Activated CD4-positive, alpha-beta T cell treated with anti-CD3 and anti-CD28 coated beads for 1 hour (primary cell): ENCODE measurements at places on chromosomes 13 and 19.

DNA sequence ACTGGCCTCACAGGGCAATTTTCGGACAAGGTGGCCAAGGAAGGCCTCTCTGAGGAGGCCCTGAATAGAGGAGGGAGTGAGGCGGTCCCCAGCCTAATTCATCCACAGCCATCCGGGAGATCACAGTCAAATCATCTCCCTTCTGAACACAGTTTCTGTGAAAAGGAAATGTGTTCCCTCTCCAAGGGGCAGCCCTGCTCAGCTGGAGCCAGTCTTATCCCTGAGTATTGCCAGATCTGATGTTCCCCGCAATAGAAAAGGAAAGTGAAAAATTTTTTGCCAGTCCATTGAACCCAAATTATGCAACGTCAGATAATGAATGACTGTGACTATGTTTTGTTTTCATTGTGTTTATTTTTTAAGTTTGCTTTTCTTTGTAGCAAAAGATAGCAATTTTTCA is 125.9 kb downstream of the SIPA1L3 start:
- no peak for DNase-seq

- no peak for DNase-seq
Observed at GRCh38 chr13:26370553-26370952, 116.6 kb downstream of the CDK8 start.

GRCh38 chr13:92804346-92804745 is 422.3 kb upstream of the GPC6 start:
- DNase-seq = no peak

DNA sequence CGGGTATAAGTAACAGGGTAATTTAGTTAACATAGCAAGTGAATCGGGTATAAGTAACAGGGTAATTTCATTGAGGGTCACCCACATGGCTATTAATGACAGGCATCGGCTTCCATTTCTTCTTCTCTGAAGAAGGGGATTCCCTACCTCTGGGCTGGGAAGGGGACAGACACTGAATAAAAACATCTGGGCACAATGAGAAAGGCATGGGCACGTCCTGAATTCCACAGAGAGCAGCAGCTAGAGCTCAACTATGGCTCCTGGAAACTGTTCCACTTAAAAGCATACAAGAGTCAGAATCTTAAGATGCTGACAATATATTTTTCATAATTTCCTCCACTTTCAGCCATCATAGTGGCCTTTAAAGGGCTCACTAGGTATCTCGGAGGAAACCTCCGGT is 51.8 kb downstream of the CRYL1 start:
- no peak for DNase-seq

DNA sequence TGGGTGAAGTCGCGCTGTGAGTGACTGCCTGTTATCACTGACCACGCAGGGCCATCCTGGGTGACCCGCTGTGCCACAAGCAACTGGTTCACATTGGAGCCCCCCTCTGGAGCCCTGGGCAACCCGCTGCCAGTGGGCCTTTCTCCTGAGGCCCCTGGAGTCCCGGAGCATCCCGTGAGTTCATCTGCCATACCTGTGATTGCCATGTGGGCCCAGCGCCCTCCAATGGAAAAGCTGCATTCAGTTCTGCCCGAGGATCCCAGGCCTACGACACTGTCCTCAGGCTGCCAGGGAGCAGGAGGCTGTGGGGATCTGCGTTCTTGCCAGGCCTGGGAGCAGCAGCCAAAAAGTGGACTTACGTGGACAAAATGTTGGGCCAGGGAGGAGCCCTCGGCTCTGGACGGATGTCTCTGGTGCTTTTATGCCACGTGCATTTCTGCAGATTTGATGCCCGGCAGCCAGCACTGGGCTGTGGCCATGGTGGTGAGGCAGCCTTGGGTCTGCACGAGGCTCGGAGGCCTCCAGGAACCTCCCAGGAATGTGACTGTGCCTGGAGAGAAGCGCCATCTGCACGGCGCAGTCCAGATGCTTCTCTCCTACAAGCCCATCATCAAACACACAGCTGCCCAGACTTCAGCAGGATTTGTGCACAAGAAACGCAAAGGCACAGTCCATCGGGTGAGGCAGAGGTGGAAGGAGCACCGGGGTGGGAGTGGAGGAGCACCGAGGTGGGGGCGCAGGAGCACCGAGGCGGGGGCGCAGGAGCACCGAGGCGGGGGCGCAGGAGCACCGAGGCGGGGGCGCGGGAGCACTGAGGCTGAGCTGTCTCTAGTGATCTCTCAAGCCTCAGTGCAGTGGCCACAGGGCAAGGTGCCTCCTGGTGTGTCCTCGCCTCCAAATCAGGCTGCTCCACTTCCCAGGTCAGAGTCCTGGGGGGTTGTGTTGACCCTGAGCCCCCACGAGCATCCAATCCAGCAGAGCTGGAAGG is 44.0 kb downstream of the C13orf46 start:
- no peak for DNase-seq

GRCh38 chr13:33277946-33278345 is 7.6 kb downstream of the STARD13 start:
- no peak for DNase-seq

GRCh38 chr13:98311200-98311548 is 134.1 kb upstream of the RNF113B start:
- no peak for DNase-seq

- DNase-seq = no peak
Observed at GRCh38 chr13:19590423-19590822, 29.1 kb upstream of the TPTE2 start.
